ENCODE measurements at places on chromosomes 7 and 10.

DNA sequence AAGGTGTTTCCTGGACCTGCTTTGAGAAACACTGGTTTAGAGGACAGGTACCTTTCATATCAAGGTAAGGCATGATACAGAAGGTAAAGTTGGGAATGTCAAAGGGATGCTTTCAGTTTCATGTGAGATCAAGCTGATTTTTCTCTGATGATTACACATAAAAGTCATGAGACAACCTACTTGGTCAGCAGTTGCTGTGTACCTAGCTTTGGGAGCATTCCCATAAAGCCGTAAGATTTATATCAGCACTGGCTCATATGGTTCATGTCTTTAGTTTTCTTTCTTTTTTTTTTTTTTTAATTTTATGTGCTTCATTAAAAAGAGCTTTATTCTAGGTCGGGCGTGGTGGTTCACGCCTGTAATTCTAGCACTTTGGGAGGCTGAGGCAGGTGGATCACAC is 265.3 kb upstream of the LRGUK start:
- no peak for DNase-seq

GRCh38 chr7:157688533-157689268 is 351.9 kb downstream of the DNAJB6 start:
- DNase-seq: no peak

- peak; percentile 54 for DNase-seq
Measured at GRCh38 chr10:88090568-88091214, 227.3 kb downstream of the PTEN start.

GRCh38 chr7:71885487-71885886 is 526.7 kb downstream of the CALN1 start:
- DNase-seq: no peak

DNA sequence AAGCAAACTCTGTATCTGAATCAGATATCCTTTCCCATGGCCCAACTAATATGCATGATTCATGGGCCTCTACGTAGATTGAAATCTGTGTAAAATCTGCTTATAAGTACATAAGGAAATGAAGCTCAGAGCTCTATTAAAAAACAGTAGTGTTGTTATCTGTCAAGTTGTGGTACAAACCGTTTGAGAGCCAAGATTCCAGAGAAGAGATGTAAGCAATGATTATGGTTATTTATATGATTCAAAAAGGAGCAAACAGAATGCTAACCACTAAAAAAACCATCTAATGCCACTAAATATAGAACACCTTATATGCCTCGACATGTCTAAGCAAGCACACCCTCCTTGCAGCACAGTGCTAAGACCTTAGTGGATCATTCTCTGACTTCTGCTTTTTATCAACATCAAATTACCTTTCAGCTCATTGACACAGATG is 26.6 kb downstream of the RPP38 start:
- DNase-seq: no peak

GRCh38 chr7:158432369-158433341 is 155.0 kb downstream of the PTPRN2 start:
- DNase-seq: no peak

DNA sequence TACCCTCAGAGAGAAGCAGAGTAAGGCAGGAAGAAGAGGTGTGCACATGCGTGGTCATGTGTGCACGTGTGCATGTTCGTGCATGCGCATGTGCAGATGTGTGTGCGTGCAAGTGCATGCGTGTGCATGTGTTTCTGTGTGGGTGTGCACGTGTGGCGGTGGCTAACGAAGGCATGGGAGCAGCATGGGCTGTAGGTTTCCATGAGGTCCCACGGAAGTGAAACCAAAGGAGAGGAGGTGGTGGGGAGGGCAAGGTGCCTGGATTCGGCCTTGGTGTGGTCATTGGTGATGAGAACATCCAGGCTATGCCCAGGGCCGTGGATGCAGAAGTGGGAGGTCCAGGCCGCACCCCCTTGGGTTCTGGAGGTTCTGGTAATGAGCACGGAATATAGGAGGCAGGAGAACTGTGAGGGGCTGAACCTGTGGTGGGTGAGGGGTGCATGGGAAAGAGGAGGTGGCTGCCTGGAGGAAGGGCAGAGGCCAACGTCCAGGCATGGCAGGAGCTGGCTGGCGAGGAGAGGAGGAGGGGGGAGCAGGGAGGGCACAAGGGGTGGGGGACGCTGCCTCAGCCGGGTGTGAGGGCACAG is 2.4 kb upstream of the INPP5A start:
- DNase-seq: no peak

DNA sequence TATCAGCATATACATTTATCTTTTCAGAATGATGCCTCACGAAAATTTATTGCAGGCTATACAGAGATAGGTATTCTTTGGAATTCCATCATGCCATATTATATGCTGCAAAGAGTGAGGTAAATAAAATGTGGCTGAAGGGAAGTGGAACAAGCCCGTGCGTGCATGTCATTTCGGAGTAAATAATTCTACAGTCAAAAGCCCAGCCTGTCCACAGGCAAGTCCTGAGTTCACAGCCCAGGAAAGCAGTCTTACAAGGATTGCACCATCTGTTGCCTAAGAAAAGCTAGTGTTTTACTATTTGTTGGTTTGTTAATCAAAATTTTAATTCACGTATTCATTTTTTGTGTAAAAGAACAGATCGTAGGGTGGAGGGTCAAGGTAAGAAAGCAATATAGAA is 292.4 kb upstream of the AKR1E2 start:
- no peak for DNase-seq

DNA sequence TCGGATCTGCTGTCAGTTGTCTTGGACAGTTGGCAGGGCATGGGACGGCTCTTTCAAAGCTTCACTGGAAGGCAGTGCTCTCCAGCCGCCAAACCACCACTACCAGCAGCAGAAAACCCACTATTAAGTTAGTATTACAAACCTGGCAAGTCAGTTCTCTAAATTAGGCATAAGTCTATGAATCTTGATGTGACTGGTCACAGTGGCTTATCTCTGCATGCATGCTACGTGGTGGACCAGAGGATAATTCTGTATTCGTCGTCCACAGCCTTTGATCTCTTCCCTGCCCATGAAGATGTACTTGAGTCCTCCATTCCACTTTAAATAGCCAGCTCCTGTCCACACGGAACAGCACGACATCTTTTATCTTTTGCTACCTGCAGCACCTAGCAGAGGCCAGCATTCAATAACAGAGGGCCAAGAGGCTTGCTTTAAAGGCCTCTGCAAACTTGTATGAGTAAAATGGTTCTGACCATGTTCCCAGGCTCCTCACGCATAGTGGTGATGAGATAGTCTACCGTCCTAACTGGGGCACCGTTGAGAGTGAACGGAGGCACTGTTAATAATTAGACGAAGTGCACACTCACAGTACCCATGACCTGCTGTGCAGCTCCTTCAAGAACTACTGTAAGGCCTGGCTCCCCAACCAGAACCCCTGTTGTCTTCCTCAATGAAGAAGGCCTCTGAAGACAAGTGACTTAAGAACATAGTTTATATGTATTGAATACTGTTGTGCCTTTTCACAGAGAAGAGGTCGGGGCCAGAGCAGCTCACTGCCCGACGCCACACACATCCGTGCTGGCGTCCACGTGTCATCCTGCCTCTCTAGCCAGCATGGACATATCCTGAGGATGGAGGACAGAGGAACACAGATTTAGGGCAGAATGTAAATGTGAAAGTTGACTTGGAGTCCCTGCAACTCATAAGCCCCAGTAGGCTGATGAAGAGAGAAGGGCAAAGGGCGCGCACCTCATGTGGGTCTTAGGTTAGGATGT is 1.0 kb downstream of the GPR146 start:
- DNase-seq: no peak

GRCh38 chr10:29607576-29607975 is 27.2 kb downstream of the SVIL start:
- no peak for DNase-seq

GRCh38 chr10:89373916-89374711 is 3.7 kb upstream of the IFIT1B start:
- no peak for DNase-seq

DNA sequence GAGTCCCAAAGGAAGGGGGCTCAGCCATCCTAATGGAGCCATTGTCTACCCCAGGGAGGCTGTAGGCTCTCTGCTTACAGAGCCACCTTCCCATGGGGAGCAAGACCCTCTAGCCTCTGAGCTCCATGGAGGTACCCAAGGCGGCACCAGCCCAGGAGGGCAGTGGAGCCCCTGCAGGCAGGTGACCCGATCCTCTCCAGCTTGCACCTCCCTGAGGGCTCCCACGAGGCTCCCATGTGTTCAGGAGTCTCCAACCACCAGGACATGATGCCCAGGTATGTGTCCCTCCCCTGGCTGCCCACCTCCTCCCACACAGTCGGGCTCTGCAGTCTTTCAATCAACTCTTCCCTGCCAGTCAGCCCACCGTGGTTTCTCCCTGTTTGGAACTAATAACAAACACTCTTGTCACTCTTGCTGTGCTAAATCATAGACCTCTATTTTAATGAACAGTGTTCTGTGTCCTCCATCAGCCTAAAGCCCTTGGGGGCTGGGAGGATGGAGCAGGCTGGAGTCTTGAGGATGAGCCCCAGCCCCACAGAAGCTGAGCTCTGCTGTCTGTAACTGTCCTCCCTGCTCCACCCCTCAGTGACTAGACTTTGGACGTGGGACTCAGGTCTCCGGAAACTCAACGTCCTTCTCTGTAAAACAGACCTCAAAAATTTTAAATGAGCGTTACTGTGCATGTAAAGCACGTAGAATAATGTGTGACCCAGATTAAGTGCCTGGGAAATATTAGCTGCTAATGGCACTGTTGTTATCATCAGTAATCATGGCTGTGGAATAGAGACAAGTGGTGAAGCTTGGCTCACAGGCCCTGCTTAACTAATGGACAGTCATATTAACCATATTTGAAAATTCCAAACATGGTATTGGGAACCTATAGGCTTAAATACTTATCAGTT is 298.9 kb downstream of the WDR37 start:
- no peak for DNase-seq

DNA sequence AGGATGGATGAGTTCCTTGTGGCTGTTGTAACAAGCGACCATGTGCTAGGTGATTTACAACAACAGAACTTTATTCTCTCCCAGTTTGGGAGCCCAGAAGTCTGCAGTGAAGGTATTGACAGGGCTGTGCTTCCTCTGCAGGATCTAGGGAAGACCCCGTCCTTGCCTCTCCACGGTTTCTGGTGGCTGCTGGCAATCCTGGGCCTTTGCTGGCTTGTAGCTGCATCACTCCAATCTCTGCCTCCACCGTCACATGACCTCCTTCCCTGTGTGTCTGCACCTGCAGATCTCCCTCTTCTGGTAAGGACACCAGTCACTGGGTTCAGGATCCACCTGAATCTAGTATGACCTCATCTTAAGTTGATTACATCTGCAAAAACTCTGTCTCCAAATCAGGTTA is 115.6 kb downstream of the GLRX3 start:
- DNase-seq: no peak

GRCh38 chr7:19268737-19269136 is 123.5 kb upstream of the FERD3L start:
- DNase-seq: no peak

GRCh38 chr7:1290026-1290678 is 57.5 kb downstream of the UNCX start:
- DNase-seq: no peak

GRCh38 chr10:44983895-44984278 is 5.3 kb upstream of the DEPP1 start:
- no peak for DNase-seq

DNA sequence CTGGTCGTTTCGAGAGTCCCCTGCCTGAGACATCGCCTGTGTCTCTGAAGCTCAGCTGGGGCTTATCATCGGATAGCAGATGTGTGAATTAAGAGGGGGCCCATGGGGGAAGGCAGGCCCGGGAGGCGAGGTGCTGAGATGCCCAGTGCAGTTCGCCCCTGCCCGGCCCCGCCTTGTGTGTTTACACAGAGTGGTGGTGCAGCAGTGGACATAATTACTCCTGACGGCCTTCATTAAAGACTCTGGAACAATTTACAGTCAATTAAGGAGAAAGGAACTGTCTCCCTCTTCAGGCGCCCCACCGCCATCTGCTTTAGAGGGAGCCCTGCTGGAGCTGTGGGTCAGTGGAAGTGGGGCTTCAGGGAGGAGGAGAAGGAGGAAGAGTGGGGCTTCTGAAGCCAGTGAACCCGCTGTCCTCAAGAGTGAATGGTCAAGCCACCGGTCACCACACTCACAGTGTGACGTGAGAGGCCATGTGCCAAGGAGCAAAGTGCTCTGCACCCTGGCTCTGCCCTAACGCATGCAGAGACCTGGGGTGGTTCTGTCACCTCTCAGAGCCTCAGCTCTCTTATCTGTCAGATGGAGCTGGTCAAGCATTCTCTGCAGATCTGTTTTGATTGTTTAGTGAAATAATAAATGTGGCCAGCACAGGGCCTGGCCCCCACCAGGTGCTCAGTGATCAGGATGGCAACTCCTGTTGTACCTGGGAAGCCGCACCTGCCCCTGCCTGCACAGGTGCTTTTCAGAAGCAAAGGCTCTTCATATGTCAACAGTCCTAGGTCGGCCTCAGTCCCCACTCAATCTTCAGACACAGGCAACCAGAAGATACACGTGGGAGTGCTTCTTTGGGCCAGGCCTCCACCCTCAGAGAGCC is 65.6 kb downstream of the CDH23 start:
- DNase-seq: no peak

DNA sequence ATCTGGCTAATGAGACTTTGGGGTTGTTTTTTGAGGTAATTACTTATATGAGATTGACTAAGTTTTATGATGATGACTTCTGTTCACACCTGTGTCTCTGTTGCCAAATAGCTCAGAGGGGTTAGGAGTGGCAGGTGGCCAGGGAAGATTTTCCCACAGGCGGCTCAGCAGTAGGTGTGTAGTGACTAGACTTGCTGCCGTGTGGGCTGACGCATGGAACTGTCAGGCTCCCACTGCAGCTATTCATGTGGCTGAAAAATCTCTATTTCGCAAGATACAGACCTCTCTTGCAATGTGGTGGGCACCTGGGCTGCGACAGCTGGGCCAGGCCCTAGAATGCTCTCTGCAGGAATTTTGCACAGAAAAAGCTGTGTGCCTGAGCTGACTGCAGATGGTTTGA is 1.4 kb downstream of the CPA4 start:
- DNase-seq: no peak

- DNase-seq: no peak
Measured at GRCh38 chr10:4252701-4253100, 467.7 kb upstream of the KLF6 start.

GRCh38 chr7:93890041-93890463 is 501 bp downstream of the TFPI2 start:
- DNase-seq: no peak

- no peak for DNase-seq
Measured at GRCh38 chr7:2524808-2525657, 5.5 kb downstream of the LFNG start.
